GM20000 (cell line): ENCODE measurements at places on chromosomes 16 and 17.

GRCh38 chr17:76050538-76051467, 21.5 kb downstream of the SRP68 start:
- DNase-seq = no peak

- DNase-seq = peak; percentile 58
Observed at GRCh38 chr17:5234645-5235576, at the start of gene SCIMP. TSS of gene SCIMP (minus strand) at chr17:5234860. CDS start at chr17:5234755, 105 bp downstream.

DNA sequence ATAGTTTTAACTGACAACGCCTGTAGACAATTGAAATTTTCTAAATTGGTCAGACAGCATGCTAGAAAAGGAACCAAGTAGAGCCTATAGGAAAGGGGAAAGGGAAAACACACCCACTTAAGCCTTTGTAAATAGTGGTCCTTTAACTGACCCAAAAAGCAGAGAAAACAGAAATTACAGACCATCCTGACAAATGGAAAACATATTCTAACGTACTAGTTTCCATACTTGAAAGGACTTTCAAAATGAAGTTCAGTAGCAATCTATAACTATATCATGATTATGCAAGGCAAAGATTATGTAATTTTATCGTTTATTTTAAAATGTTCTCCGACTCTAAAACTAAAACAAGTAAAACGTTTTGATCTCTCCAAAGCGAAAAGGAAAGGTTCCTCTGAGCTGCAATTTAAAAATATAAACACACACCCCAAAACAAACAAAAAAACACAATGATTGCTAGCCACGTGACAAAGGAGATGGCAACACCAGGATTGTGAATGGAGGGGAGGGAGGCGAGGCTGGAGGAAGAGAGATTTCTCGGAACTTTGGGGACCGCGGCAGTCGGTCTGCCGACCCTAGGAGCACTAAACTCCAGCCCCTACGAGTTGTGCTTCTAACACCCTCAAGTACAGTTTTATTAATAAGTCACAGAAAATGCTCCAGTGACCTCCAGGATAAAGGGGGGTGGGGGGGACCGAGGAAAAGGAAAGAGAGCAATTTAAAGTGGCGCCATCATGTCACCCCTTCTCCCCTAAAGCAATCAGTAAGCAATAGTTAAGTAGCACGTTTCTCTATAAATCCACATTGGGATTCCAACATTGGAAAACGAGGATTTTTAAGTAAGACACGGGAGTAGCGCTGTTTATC, 1.7 kb downstream of the KANSL1 start:
- peak; percentile 41 for DNase-seq

DNA sequence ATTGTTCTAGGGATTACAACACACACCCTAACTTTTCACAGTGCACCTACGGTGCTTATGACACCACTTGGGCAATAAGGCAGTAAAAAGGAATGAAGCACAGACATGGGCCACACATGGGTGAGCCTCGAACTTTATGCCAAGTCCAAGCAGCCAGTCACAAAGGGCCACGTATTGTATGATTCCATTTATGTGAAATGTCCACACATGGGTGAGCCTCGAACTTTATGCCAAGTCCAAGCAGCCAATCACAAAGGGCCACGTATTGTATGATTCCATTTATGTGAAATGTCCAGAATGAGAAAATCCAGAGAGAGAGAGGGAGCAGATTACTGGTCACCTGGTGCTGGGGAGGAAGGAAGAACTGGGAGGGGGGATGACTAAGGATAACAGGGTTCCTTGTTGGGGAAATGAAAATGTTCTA, 22.2 kb downstream of the RMI2 start:
- no peak for DNase-seq

DNA sequence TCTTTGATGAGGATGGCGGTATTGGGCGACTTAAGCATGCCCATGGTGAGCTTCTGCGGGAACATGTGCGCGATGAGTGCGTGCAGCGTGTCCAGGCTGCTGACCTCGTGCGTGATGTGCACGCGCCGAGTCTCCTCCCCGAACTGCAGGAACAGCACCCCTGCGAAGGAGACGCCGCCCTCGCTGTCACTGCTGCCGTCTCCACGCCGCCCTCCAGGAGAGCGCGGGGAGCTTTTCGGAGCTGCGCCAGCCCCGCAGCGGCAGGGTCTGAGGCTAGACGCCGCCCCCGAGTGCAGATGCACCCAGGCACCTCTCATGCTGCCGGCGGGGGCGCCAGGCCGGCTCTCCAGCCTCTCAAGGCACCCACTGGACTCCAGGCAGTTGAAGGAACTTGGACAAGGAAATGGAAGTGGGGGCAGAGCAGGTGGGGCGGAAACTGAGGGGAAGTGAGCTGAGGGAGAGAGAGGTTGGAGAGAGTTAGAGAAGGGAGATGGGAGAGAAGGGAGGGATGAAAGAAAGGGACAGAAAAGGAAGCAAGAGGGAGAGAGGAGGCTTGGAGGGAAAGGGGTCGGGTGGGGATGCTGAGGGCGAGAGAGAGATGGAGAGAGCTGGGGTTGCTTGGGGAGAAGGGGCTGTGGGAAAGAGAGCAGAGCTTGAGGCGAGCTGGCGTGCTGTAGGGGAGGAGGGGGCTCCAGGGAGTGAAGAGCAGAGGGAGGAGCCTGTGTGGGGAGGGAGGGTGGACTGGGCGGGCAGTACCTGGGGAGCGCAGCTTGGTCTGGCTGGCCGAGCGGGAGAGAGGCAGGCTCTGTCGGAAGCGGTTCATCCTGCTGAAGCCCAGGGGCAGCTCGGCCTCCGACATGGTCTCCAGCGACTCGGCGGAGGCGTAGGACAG, 42.1 kb downstream of the SRCIN1 start:
- DNase-seq = no peak

GRCh38 chr17:4155980-4156620, 13.1 kb downstream of the CYB5D2 start:
- DNase-seq = no peak

- DNase-seq = no peak
Observed at GRCh38 chr17:57678393-57678792, 66.7 kb downstream of the CCDC182 start.

DNA sequence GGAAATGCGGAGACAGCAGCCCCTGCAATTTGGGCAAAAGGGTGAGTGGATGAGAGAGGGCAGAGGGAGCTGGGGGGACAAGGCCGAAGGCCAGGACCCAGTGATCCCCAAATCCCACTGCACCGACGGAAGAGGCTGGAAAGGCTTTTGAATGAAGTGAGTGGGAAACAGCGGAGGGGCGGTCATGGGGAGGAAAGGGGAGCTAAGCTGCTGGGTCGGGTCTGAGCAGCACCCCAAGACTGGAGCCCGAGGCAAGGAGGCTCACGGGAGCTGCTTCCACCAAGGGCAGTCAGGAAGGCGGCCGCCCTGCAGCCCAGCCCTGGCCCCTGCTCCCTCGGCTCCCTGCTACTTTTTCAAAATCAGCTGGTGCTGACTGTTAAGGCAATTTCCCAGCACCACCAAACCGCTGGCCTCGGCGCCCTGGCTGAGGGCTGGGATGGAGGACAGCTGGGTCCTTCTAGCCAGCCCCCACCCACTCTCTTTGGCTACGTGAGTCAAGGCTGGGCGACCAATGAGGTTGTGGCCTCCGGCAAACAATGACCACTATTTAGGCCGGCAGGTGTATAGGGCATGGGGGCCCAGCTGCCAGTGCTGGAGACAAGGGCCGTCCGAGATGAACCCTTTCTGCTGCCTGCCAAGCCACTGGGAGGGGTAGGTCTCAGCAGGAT, 507 bp downstream of the SERPINF1 start:
- no peak for DNase-seq

- no peak for DNase-seq
Observed at GRCh38 chr17:1053661-1054360, 56.9 kb downstream of the TIMM22 start.

DNA sequence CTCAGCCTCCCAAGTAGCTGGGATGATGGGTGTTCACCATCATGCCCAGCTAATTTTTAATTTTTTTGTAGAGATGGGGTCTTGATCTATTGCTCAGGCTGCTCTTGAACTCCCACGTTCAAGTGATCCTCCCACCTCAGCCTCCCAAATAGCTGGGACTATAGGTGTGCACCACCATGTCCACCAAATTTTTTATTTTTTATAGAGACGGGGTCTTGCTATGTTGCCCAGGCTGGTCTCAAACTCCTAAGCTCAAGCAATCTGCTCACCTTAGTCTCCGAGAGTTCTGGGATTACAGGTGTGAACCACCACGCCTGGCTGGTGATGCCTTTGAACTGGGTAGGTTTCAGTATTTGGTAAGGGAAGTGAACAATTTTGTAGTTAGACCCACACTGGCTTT, 30.1 kb downstream of the FA2H start:
- no peak for DNase-seq

DNA sequence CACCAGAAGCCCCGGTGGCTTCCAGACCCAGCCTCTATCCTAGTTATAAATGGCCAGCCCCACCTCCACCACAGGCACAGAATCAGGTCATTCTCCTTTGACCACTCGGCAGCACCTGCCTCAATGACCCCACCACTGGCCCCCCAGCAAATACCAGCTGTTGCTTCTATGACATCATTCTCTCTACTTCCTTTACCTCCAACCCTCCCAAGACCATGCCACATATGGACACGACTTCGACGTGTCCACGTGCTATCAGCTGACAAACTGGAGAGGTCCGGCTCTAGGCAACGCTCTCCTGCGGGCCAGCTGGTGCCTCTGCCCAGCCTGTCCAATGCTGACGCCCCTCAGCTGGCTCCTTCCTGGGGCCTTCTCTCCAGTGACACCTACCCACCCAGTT, 5.9 kb downstream of the ALYREF start:
- DNase-seq = no peak

DNA sequence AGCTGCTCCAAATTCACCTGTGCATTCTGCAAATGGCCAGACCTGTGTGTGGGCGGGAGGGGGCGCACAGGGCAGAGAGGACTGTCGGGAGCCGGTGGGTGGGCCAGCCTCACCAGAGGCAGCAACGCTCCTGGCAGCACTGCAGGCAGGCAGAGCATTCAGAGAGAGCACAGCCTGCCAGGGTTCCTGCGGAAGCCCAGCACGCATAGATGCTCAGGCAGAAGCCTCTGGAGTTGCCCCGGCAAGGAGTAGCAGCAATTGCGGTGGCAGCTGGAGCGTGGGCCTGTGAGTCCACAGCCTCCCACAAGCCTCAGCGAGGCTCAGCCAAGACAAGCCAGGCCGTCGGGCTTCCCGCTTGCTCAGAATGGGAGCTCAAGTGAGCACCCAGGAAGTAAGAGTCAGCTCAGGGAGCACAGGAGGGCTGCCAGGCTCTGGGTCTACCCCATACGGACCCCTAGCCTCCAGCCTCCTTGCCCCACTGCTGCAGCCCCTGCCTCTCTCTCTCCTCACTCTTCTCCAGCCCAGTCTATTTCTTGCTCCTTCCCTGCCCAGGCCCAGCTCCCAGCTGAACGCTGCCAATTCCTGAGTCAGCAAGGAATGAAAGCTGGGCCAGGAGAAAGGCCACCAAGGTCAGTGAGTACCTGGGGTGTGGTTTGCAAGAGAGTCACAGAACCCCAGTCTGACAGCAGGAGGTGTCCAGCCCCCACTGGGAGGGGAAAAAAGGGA, 9.6 kb downstream of the EMC6 start:
- no peak for DNase-seq

DNA sequence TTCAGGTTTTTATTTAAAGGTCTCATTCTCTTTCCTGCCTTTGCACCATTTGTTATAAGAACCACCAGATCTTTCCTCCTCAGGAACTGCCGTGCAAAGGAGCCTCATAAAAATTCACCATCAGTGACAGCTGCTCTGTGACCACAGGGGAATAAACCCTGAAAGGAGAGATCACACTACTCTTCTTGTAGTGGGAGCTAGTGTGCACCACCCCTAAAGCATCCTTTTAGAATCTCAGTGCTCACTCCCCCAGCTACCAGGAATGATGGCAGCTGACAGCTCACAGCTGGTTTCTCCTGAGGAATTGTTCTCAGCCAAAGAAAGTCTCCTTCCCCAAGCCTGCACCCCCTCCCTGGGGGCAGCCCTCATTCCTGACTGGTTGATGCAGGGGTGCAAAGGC, 18.7 kb downstream of the VAT1L start:
- no peak for DNase-seq

DNA sequence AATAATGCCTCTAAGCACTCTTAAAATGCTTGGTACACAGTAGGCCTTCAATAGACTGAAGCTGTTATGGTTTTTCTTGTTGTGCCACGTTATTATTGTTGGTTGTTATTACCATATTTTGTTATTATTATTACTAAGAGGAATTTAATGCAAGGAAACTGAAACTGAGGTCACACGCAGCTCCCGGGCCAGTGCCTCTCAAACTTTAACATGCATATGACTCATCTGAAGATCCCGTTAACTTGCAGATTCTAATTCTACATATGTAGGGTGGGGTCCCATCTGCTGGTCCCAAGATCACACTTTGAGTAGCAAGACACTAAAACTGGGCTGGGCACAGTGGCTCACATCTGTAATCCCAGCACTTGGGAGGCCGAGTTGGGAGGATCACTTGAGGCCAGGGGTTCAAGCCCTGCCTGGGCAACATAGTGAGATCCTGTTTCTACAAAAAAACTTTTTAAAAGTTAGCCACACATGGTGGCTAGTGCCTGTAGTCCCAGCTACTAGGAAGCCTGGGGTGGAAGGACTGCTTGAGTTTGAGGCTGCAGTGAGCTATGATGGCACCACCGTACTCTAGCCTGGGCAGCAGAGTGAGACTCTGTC, 888 bp downstream of the ACSM5 start:
- DNase-seq = peak; percentile 48

DNA sequence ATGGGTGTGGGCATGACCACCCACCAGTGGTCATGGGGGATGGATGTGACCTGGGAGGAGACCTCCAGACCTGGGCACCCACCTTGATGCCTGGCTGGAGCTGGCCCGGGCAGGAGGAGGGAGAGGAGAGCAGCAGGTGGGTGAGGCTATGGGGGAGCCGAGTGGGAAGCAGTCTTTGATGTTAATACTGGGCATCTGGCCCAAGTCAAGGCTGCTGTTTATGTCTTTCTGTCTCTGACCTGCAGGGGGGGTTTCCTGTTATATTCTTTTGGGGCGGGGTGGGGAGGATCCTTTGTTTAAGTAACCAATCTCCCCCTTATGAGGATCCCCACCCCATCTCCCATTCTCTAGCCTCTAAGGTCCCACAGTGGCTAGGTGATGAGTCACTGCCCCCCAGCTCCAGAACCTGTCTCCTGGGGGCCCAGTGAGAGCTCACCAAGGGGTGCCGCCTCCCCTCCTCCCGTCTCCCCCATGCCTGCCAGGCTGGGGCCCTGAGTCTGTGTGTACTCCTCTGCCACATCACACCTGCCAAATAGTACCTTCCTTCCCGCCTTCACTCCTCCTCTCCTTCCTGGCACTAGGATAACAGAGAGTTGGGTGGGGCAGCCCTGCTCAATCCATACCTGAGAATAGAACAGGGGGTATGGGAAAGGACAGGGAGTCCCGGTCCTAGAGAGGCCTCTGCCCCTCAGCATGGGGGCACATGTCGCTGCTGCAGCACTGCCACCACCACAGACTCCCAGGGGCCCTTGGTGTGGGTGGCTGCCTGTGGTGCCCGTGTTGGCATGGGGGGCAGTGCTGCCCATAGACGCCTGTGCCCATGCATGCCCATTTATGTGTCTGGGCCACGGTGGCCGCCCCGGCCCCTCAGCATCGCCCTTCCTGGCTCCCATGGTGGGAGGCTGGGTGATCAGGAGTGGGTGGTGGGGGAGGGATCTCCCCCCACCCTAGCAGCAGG, 7.3 kb downstream of the THRA start:
- peak; percentile 54 for DNase-seq

DNA sequence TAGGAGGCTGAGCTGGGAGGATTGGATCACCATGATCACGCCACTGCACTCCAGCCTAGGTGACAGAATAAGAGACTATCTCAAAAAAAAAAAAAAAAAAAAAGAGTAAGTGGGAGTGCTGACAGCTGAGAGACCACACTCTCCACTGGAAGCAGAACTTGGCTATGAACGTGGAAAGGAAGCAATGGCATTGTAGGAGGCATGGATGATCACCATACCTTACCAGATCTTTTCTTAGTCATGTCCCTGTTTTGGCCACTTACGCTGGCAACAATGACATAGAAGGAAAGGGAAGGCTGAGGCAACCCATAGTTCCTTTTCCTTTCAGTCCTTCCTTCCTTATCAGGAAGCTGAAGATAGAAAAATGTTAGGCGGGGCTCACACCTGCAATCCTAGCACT, 3.7 kb upstream of the ATP1B2 start:
- DNase-seq = no peak
